ENCODE measurements at places on chromosomes 5 and 9.

- DNase-seq, result no peak
These were observed 143.5 kb downstream of the NFIB start for GRCh38 chr9:14170392-14170931.

- DNase-seq, result no peak
These were observed 1.8 kb upstream of the DIPK1B start for GRCh38 chr9:136710543-136710942.

DNA sequence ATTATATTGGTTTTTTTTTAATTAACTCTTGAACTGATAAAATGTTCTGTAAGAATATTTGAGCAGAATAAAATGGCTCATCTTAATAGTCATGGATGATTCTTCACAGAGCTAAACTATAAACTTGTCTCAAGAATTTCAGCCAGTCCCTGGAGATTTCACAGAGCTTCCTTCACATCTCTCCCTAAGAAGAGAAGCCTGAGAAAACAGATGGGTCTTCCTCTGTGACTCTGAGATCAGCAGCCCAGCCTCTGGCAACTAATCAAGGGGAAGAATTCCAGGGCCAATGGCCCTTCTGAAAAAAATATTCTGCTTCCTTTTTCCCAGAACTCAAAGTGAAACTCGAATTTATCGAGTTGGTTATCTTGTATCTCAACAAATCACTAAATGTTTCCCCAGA is 122.2 kb upstream of the ITGA1 start:
- peak; percentile 33 for DNase-seq

- peak; percentile 8 for DNase-seq
These were observed 48.5 kb downstream of the G3BP1 start for GRCh38 chr5:151820271-151820670.

DNA sequence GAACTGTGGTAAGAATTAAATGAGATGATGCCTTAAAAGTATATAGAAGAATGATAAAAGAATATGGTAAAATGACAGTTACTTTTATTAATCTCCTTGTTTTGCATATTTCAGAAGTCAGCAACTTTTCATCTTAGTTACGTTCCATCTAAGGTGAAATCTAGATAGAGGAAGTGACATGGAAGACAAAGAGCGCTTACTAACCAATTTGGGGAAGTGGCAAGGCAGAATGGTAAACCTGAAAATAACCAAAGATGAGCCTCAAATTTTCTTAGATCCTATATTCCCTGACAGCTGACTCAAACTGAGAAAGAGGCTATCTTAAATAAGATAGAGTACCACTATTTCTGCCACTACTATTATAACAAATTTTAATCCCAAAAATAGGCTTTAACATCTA is 52.5 kb downstream of the FGF10 start:
- DNase-seq, result no peak

DNA sequence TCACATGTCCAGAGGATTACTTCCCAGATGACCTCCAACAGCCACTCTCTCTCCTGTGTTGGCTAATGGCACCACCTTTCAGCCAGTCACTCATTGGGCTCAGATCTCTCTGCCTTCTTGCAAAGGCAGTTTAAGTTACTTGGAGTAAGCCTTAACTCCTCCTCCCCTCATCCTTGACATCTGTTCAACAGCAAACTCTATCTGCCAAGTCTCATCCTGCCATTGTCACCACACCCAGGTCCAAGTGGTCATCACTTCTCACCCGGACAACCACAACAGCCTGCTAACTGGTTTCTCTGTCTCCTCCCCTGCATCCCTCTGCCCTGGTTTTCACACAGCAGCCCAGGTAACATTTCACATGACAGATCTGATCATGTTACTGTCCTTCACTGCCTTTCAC is 58.5 kb downstream of the DCP2 start:
- DNase-seq, result no peak

DNA sequence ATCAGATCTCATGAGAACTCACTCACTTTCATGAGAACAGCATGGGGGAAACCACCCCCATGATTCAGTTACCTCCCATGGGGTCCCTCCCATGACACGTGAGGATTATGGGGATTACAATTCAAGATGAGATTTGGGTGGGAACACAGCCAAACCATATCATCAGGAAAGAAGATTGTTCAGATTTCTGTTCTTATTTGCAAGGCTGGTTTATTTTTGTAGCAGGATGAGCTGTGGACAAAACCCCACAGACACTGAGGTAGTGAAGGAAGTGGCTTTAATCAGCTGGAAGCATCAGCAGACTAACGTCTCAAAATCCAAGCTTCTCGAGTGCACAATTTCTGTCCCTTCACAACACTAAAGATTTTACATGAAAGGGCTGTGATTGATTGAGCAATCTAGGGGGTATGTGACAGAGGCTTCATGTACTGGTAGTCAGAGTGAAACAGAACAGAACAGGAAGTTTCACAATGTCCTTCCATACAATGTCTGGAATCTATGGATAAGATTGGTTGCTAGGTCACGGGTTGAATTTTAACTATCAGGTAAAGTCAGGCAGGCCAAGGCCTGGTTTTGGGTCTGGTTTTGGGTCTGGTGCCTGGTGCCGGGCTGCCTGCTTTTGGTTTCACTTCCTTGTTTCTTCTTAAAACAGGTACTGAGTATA is 91.3 kb upstream of the ZNF366 start:
- DNase-seq, result peak; percentile 92

GRCh38 chr5:9707732-9708462 is 77.7 kb upstream of the TAS2R1 start:
- DNase-seq, result no peak

GRCh38 chr5:68033961-68034571 is 181.5 kb upstream of the PIK3R1 start:
- peak; percentile 79 for DNase-seq

DNA sequence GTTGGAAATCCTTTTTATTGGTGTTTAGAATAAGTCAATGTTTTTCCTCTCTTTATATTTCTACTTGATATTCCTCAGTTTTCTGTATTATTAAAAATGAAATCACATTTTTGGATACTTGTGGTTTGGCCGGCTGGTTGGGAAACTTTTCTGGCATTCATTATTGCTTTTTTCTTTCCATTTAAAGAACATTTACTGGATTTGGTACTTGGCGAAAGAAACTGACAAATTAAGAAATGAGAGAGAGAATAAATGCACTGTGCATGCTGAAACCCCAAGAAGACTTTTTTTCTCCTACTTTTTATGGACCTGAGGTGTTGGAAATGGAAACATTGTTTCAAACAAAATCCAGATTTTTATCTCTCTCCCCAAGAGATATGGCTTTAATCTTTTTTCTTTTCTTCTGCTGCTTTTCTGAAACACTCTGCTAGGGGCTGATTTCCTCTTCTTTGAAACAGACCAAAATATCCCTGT is 128.4 kb downstream of the SNX18 start:
- DNase-seq, result peak; percentile 53

DNA sequence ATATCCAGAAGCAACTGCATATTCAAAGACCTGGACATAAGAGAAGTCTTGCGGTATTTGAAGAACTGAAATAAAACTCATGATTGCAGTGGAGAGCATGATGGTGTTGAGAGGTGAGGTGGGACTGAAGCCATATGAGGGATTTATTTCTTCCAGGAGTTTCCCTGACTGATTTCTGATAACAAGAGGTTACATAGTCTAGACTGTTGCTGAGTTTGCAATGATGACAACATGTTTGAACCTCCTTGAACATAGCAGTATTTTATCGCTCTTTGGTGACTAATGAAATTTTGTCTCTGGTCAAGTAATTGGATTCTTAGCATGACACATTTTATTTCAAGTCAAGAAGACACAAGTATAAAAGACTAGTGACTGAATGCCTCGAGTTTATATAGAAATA is 61.8 kb downstream of the ACTBL2 start:
- DNase-seq, result peak; percentile 63

- no peak for DNase-seq
These were observed 7.9 kb downstream of the TXNDC8 start for GRCh38 chr9:110329639-110330230.

DNA sequence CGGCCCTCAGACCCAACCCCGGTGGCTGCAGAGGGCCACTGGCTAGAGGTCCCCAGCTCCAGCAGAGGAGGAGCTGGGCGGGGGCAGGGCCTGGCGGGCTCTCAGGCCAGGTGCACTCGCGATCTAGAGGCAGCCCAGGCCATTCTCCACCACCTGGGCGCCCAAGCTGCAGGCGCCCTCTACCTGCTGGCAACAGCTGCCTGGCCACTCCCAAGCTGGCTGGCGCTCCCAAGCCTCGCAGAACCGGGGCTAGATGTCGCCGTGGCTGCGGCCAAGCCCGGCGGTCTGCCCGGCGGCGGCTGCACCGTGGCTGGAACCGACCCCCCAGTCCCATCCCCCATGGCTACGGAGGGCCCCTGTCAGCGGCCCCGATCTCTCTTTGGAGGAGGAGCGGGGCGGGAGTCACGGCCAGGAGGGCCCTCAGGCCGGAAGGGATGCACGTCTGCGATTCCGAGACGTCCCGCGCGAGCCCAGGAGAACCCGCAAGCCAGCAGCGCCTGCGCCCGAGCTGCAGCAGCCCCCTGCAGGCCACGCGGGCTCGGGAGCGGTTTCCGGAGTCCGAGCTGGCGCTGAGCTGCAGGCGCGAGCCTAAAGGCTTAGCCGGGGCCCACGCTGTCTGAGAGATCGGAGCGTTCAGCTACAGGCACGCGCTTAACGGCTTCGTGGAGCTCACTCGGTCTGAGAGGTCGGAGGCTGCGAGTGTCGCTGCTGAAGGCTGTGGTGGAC is 44.3 kb upstream of the BICD2 start:
- DNase-seq, result peak; percentile 63

DNA sequence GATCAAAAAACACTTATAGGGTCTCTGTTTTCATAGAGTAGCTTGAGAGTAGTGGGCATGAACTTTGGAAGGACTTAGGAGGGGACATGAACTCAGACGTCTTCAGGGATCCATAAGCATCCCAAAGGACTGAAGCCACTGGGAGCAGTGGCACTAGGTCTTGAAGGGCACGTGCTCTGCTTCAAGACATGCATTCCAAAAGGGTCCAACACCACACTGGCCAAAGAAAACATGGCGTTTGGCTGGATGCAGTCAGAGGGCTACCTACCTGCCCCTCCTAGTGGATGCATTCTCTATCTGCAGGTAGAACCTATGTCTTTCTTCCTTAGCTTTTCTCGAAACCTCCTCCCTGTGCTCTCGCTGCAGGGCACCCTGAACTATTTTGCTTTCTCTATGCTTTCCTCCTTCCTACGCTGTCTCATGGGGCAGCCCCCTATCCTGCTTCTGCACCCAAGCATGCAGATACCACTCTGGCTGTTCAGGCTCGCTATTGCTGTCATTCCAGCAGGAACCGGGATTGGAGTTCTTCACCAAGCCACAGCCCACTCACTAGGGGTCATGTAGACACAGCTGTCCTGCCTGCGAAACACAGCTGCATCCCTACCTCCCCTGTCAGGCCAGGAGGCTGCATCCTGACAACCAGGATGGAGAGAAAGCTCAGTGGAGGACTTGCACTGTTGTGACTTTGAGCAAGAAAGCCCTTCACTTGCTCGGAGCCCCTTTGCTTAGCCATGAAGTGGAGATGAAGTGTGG is 11.9 kb downstream of the FAM240B start:
- no peak for DNase-seq

GRCh38 chr9:98823666-98824334 is 16.3 kb downstream of the GALNT12 start:
- no peak for DNase-seq
